Uterus (tissue), 4 donors: ENCODE measurements at places on chromosomes 3 and 15.

DNA sequence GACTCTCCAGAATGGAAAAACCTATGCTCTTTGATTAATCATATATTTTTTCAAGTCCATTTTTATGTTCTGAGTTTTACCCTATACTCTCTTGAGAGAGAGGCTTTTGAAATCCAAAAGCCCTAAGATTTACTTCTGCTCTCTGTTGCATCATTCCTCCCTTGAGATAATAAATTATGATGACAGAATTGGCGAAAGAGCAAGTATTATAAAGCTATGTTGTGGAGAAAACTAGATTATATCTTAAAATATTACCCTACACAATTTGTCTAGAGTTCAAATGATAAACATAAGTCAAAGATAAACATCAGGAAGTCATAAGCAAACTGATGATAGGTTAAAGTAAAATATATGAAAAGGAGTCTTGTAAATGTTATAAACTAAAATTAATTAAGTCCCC is 293.4 kb upstream of the MME start:
- no peak for DNase-seq

- DNase-seq: no peak
These were observed 4.3 kb upstream of the CCR8 start for GRCh38 chr3:39325236-39325635.

- DNase-seq: no peak
These were observed 6.6 kb upstream of the RAB11A start for GRCh38 chr15:65862682-65863081.

DNA sequence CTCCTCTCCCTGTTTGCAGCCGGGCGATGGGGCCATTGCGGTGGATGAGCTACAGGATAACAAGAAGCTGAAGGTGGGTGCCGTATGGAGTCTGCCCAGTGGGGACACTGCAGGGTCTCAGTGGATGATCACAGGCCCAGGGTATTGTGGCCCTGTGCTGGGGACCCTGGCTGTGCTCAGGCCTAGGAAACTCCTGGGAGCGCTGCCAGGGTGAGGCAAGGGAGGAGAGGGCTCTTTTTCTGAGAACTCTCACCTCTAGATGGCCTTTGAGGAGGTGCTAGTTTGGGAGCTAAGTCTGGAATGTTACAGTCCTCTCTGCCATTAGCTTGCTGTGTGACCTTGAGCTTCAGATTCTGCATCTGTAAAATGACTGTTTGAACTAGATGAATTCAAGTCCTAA is 16.4 kb downstream of the SLC24A1 start:
- DNase-seq: no peak

DNA sequence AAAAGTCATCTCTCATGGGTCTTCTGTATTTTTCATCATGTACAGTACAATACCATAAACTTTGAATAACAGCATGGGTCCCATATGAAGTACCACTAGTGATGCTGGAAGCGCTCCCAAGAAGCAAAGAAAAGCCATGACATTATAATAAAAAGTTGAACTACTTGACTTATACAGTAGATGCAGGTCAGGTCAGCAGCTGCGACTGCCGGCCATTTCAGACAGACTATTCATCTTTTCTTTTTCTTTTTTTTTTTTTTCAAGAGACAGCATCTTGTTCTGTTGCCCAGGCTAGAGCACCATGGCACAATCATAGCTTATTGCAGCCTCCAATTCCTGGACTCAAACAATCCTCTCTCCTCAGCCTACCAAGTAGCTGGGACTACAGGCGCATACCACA is 10.2 kb downstream of the RAF1 start:
- no peak for DNase-seq
